ENCODE measurements at places on chromosomes 1 and 21. TPM values are rescaled to one million over a fixed set of nuclear protein-coding genes. Genes with fewer than 3 reads are reported as not detected.
A peak's percentile ranks its signal among the peaks of the same experiment; 100 is the strongest.

- DNase-seq, result peak; percentile 14
Measured at GRCh38 chr1:199545780-199546179, 481.7 kb upstream of the NR5A2 start.

DNA sequence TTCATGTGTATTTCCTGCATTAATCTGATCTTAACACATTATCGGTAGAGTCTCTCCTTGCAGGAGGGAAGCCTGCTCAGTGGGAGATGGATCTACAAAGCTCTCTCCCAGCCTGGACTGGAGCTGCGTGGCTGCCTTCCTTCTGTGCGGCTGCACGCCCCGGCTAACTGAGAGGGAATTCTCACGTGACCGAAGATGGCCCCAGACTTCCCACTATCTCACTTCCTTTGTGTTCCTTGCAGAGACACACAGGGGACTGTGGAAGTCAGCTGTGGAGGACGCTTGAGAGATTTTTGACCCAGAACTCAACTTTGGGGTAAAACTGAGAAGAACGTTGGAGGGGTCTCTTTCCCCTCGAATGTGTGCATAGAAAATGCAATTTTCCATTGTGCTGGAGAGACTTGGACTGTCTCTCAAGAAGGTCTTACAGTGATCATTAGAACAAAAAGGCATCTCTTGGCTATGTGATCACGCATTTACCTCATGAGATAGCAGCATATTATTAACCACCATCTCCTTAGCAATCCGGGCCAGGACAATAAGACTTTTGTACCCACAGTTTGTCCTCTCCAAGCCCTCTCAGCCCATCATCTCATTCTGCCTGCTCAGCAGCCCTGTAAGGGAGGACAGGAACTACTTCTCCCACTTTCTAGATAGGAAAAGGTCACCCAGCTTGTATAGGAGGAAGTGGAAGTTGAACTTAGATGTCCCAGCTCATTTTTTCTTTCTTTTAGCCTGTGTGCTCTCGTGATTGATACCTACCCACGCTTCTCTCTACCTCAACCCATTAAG, 49.3 kb upstream of the TARBP1 start:
- no peak for DNase-seq

- DNase-seq, result peak; percentile 80
Measured at GRCh38 chr1:81920245-81920740, 119.6 kb downstream of the ADGRL2 start.

Gene AVPR1B
- not detected for total RNA-seq

DNA sequence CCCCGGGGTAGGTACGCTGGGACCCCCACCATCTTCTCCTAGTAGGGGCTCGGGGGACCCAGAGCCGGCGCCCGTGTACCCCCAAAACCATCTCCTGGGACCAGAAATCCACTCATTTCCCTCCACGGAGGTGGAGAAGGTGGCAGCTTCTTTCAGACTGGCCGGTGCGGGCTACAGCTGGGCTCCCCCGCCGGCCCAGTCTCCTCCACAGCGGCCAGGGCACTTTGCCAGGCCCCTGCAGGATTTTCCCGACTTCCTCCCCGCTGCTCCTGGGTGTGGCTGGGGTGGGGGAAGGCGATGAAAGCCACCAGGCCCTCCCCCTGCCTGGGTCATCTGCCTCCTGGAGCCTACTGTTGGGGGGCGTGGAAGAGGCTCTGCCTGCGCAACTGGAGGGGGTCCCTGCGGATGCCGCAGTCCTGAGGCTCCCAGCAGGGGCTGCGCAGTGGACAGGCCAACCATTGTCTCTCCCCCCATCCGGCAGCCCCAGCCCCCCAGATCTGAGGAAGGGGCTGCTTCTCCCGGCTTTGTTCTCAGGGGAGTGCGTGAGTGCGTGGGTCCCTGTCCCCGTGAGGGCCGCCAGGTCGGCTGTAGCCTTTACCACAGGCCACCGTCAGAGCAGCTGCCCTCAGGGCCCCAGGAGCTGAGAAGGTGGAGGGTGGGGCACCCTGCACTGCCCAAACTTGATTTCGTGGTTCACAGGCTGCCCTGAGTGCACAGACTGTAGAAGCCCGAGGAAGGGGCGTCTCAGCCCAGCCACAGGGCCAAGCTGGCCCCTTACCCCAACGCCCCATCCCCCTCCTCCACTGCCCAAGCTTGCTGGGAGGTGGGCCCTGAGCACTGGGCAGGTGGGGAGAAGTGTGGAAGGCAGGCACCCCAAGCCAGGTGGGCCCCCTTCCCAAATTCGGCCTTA, 1.3 kb downstream of the AGRN start:
- peak; percentile 50 for DNase-seq

Gene CD53
- total RNA-seq, result not detected

DNA sequence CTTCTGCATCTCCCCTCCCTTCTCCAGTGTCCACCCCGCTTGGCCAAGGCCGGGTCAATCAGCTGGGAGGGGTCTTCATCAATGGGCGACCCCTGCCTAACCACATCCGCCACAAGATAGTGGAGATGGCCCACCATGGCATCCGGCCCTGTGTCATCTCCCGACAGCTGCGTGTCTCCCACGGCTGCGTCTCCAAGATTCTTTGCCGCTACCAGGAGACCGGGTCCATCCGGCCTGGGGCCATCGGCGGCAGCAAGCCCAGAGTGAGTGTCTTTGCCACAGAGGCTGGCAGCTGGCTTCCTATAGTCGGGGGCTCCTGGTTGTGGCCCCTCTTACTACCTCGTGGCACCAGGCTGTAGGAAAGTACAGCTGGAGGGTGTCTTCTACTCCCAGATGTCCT, 3.6 kb downstream of the PAX7 start:
- no peak for DNase-seq

DNA sequence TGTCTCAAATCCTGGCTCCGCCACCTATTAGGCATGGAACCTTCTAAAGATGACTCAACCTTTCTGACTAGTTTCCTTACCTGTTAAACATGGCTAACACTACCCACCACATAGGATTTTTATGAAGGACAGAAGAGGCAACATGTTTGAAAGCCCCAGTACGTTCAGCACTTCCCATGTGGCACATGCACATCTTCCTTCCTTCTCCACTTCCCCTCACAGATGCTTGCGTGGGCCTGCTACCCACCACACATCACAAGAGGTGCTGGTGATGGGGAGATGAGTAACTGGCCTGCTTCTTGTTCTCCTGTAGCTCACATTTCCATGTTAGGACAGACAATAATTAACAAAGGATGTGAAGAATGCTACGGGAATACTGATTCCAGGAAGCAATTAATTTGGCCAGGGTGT, 7.1 kb downstream of the ZBTB21 start:
- DNase-seq, result no peak

GRCh38 chr1:93666613-93667384, 14.8 kb downstream of the BCAR3 start:
- DNase-seq, result no peak

GRCh38 chr1:30598571-30599114, 124.7 kb downstream of the MATN1 start:
- no peak for DNase-seq

All from neural progenitor cell (in vitro differentiated cells).